ENCODE measurements at places on chromosomes 6 and 20.

DNA sequence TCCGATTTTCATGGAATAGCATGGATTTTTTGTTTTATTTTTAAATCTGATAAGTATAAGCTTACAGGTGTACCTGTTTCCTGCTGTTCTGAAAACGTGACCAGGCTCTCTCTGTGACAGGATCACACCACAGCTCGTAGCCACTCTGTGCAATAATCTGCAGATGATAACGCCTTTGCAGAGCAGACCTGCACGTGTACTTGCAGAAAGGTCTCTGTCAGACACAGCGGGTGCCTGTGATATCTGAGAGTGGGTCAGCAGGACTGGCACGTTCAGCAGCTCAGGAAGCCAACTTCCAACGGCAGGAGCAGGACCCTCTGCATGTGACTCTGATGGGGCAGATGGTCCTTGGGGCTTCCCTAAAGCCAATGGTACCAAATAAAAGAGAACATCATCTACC, 68.6 kb upstream of the HDDC2 start:
- DNase-seq, result no peak

DNA sequence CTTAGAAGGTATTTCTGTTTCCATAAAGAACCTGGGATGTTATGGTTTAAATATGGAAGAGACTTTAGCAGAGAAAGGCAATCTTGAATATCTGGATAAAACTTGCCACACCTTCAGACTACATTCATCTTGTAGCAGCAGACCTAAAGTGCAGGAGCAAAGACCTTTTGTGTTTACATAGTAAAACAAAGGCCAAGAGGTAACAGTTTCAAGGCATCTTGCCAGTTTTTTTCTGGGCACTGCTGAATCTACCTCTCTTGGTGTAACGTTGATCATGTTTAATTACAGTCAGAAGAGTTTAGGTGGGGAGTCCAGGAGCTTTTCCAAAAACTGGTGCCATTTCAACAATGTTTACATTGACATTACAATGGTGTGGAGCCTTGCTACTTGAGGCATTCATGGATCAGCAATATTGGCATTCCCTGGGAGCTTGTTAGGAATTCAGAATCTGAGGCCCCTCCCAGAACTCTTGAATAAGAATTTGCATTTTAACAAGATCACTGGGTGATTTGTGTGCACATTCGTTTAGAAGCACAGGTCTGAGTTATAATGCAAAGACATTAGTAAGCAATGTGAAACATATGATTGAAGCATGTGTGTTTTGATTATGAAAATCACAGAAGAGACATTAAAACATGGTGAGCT, 94.5 kb downstream of the F13A1 start:
- no peak for DNase-seq

DNA sequence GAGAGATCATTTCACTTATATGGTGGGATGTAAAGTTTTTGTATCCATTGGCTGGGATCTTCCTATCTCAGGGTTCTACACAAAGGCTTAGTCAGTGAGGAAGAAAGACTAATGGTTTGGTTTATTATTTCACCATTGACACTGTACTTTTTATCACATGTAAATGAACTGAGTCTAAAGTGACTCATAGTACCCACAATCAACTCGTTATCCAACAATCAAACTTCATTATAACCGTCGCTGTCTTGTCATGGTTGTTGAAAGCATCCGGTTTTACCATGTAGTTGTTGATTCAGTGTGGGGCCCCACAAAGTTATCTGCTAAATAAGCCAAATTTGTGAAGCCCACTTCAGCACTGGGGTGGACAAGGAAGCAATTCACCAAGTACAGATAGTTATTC, 55.8 kb upstream of the MTRF1L start:
- no peak for DNase-seq

DNA sequence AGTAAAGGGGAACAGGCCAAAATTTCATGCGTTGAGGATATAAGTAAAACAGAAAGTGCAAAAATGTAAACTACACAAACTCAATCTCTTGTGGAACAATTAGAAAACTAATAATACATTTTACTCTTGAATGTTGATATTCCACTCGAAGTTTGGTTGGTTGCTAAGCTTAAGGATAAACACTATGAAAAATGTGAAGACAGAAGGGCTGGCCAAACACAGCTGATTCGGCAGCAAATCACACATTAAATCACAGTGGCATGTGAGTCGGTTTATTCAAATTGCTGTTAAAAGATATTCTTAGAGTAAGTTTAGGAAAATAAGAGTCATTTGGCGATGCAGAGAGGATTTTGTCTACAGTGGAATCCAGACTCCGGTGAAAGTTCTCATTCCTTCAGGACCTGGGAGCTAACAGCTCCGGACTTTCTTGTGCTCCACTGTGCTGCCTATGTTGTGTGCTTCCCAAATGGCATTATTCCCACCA, 1.4 kb upstream of the EPM2A start:
- no peak for DNase-seq

- DNase-seq, result no peak
These were observed 12.2 kb downstream of the ESF1 start for GRCh38 chr20:13772529-13772928.

GRCh38 chr20:25470045-25470444, 62.6 kb downstream of the GINS1 start:
- no peak for DNase-seq

- DNase-seq, result no peak
These were observed 45.3 kb downstream of the NINL start for GRCh38 chr20:25539742-25540672.

DNA sequence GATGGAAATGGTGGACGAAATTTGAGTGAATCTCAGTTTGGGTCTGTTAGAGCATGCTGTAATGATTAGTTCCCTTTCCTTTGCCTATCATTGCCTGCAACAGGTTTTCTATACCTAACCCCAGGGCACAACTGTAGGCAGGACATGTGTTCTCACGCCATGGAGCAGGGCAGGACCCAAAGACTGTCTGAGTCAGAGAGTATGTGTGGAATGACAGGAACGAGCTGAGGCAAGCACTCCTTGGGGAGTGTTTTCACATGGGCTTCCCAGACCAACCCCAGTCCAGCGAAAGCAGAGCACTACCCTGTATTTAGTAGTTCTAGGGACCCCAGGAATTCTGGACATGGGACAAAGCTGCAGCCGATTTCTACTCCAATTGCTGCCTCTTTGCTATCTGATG, 234.2 kb downstream of the HACE1 start:
- no peak for DNase-seq

- DNase-seq, result no peak
These were observed 56.5 kb downstream of the CD40 start for GRCh38 chr20:46174469-46175126.

- DNase-seq, result no peak
These were observed 17.5 kb downstream of the CPNE5 start for GRCh38 chr6:36821581-36822335.

DNA sequence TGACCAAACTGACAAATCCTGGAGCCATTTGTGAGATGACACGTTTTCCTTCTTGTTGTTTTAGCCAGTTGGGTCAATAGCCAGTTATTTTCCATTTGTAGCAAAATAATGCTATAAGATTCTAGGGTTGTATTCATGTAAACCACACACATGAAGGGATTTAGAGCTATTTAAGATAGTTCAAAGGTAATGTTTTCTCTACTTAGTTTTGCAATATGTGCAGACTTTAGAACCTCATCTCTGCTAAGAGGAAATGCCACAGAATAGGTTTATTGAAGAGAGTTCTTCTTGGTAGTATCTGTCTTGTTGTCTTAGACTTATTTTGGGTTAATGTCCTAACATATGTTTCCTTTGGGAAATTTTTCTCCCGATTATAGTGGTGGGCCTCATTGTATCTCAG, 213.5 kb upstream of the RIMS1 start:
- DNase-seq, result no peak

DNA sequence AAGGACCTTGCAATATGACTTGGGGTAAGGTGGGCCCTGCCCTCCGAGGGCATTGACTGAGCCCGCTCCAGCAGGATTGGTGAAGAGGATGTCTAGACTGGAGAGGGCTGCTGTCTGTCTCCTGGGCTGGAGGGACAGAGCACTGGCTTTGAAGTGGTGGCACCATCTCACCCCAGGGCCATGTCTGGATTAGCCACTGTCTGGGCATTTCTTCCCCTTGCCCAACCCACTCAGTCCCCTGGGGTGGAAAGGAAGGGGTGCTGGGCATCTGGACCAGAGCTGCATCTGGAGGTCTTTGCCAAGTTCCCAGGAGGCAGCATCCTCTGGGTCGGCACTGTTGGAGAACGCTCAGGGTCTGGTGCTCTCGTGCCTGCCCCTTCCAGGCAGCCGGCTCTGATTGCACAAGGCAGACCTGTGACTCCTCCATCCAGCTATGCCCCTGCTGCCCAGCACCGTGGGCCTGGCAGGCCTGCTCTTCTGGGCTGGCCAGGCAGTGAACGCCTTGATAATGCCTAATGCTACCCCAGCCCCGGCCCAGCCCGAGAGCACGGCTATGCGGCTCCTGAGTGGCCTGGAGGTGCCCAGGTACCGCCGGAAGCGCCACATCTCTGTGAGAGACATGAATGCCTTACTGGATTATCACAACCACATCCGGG, at the start of gene R3HDML:
Gene R3HDML, plus strand, starts transcription at position 319 of the 656 bp plus-strand sequence. Its CDS starts 115 bp downstream, at position 434.
- no peak for DNase-seq

GRCh38 chr6:111978532-111979149, 75.3 kb upstream of the CCN6 start:
- DNase-seq, result no peak

- DNase-seq, result no peak
These were observed 154.6 kb upstream of the ARG1 start for GRCh38 chr6:131418441-131418840.

GRCh38 chr6:140105857-140106256, 731.4 kb upstream of the CITED2 start:
- no peak for DNase-seq

GRCh38 chr6:14129575-14129974, 12.0 kb downstream of the CD83 start:
- peak; percentile 11 for DNase-seq

DNA sequence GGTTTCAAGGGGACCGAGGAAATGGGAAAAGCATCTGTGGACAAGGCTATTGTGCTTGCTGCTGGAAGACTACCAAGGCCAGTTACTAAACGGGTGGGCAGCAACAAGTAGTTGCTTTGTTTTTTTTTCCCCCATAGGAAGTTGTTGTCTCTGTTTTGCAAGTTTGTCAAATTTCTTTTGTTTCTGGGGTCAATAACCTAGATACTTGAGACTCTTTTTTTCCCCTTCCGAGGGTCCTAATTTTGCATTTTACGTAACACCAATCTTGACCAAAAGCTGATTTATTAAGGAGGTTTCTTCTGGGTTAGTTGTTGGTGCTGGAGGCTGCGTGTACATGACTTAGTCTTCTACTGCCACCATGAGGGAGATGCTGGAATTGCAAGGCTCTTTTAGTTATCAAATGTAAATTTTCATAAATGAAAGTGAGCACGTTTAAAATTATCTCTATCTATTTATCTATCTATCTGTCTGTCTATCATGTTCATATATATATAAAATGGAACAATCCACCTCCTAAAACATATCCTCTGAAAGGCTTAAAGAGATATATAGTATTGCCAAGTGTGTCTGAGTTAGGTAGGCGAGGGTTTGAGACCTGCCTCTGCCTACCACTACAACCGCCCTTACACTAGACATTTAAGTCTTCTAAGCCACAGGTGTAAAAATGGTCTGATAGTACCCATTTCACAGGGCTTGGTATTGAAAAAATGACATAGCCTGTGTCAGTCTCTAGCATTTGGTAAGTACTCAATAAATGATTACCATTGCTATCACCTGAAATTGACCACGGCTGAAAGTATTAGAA, 60.2 kb downstream of the GCLC start:
- peak; percentile 81 for DNase-seq

- DNase-seq, result no peak
These were observed 23.8 kb downstream of the MANEA start for GRCh38 chr6:95601133-95601532.

DNA sequence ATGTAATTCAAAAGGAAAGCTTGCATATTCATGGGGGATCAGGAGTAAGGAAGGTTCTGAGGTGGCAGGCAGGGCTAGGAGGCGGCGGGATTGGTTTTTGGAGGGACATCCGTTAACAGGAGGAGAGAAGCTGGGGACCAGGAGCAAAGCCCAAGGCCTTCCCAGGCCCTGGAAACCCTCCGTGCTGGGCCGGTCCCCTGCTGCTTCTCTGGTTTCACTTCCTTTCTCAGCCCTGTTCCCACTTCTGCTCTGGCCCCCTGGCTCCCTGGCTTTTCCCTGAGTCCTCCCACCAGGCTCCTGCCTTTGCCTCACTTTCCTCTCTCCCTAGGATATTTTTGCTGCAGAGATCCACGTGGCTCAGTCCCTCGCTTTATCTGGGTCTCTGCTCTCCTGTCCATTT, 26.4 kb upstream of the SALL4 start:
- DNase-seq, result no peak

DNA sequence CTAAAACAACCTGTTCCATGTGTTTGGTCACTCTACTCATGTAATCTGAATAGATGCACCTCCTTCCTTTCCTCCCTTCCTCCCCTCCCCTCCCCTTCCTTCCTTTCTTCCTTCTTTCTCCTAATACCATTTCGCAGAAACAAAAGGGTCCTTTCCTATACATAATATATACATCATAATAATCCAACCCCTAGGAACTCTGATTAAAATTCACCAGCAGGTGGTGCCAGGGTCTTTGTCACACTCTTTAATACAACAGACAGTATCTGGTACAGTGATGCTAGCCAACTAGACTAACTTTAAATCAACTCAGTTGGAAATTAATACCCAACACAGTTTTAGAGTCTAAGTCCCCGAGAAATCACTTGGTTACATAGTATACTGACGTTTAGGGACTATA, 181.2 kb upstream of the SHLD1 start:
- peak; percentile 5 for DNase-seq

- no peak for DNase-seq
These were observed 25.4 kb downstream of the NDRG3 start for GRCh38 chr20:36720510-36720909.

DNA sequence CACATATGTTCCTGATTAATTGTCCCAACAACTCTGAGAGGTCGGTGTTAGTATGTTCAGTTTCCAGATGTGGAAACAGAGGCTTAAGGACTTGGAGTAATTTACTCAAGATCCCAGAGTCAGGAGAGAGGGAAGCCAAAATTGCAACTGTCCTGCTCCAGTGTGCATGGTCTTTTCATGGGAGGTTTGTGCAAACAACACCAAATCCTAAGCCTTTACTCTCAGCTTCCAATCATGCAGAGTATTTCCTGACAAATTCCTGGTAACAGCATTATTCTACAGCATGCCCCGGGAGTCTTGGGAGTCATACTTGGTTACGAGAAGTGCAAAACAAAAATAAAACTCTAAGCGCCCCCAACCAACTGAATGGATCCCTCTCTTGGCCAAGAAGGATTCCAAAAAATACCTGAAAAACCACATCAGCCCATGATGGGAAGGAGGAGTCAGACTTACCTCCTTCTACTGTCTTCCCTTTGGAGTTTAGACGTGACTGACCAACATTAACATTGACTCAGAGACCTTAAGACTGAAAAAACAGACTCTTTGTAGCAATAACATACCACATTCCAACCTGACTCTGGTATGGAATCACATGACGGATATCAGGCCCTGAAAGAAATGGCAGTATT, 30.8 kb upstream of the PPP1R3G start:
- no peak for DNase-seq

DNA sequence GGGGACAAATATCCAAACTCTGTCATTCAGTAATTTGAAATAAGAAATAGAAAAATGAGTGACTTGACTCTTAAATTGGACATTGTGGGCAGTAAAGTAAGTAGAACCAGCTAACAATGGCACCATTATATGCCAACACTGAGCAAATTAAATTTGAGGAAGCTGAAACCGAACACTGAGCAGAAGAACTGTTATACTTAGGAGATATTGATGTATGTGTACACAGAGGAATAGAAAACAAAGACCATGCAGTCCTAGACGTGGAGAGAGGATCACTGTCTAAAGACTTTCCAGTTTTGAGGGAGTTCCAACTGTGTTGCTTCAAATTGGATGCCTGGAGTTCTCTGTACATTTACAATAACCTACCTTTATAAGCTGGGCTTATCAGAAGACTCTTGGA, 427.0 kb upstream of the EYS start:
- no peak for DNase-seq

GRCh38 chr20:5046656-5047339, 45.5 kb upstream of the SLC23A2 start:
- DNase-seq, result no peak

All from hypothalamus (tissue), 51 donors.